ENCODE measurements at places on chromosomes 2 and 18.

DNA sequence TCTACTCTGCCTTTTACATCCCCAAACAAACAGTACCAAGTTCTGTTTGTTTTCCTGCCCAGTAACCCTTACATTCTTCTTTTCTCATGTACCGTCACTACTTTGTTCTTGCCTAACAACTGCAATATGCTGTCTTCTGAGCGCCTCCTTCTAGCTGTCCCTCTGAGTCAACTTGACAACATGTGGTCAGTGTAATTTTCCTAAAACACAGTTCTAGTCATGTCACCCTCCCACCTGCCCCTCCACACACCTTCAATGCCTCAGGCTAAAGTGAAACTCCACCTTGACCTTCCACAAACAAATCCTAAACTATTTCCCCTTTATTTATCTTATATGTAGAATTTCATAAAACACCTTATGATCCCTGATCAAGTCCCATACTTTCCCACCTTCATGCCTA is 124.6 kb upstream of the CD302 start:
- no peak for DNase-seq

- no peak for DNase-seq
Observed at GRCh38 chr2:144358979-144359541, 160.9 kb downstream of the ZEB2 start.

DNA sequence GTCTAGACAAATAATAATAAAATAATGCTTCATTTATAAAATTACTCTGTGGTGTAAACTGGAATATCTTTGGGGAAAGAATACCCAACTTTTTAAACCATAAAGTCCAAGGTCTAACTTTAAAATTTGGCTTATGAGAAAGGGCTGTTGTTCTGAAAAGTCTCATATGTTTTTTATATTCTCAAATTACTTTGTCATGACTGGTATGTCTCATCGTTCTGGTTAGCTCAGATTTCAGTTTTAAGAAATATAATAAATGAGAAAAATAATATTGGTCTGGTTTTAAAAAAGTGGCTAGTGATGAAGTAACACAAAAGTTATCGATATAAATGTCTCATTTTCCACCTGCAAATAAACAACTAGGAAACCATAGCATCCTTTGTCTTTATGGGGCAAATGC is 1658.1 kb downstream of the LRP1B start:
- DNase-seq: no peak

- DNase-seq: no peak
Observed at GRCh38 chr2:8761529-8762164, 75.8 kb downstream of the KIDINS220 start.

- no peak for DNase-seq
Observed at GRCh38 chr2:215313255-215313613, 1.4 kb downstream of the ATIC start.

DNA sequence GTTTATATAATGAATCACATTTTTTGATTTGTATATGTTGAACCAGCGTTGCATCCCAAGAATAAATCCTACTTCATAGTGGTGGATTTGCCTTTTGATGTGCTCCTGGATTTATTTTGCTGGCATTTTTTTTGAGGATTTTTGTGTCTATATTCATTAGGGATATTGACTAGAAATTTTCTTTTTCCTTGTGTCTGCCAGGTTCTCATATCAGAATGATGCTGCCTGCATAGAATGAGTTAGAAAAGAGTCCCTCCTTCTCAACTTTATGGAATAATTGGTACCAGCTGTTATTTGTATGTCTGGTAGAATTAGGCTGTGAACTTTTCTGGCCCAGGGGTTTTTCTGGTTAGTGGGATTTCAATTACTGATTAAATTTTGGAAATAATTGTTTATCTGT is 457.4 kb upstream of the DSEL start:
- no peak for DNase-seq

DNA sequence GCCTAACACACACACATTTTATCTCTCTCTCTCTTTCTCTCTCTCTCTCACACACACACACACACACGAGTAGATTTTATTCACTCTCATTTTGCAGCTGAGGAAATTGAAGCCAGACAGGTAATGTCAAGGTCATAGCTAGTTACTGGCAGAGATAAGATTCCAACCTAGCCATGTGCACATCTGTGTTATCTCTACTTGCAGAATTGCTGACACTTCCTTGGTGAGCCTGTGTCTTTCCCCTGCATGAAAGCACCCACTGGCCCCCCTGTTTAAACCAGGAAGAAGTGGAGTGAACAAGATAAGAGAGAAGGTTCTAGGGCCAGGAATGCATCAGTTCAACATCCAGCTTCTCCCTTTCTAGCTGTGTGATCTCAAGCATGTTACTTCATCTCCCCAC is 423.7 kb downstream of the TXNL1 start:
- no peak for DNase-seq

DNA sequence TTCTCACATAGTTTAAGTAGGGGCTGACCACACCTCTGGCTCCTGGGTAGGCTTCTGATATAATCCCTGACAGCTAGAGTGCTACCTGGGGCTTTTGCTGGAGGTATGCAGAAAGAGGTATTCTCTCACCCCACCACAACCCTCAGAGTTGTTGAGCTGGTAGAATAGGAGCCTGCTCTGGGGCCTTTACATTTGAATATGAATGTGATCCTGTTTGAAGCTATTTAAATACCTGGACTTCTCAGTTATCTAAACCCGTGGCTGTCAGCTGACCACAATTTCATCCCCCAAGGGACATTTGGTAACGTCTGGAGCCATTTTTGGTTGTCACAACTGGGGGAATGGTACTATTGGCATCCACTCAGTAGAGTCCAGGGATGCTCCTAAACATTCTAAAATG is 669.1 kb downstream of the SATB2 start:
- no peak for DNase-seq

GRCh38 chr2:157897106-157897971 is 21.2 kb upstream of the ACVR1 start:
- DNase-seq: no peak

DNA sequence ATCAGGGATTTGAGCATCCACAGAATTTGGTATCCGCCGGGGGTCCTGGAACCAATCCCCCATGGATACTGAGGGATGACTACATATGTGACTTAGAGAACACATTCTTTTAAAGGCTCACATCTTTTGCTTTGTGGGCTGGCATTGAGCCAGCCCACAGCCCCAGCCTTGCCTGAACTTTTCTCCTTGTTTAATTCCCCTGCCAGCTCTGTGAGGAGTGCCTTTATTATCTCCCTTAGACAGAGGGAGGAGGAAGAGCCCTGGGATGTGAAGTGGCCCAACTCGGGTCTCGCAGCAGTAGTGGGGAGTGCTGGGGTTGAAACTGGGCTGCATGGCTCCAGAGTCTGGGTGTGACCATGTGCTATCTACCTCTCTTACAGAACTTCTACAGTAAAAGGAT is 7.6 kb downstream of the TTC39C start:
- no peak for DNase-seq

DNA sequence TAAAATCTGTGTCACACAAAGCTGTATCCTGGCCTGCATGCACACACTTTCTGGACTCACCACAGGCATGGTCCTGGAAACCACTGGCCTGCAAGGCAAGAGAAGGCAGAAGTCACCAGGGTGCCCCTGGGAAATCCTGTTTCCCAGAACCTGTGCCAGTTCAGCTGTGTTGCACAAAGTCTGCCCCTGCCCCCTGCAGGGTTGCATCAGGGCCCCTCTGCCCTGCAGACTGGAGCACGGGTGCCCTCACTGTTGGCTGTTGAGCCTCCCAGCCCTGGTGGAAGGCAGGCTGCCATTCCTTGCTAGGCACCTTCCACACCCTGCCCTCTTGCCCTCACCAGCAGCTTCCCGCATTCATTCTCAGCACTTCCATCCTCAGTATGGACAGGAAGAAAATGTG is 18.0 kb upstream of the TUBB6 start:
- DNase-seq: no peak

DNA sequence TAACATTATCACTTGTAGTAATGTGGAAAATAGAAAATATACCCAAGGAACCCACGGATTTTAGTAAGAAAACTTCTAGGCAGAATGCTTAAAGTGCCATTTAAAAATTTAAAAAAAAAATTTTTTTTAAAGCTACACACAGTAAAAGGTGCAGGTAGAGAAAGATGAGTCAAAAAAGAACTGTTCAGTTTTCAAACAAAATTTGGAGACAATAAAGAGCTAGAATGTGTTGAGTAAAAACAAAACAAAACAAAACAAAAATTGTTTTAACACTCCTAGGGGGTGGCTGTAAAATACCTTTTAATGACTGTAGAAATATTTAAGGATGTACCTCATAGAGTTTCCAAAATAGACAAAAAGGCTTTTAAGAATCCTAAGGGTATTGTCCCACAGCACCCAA is 212.0 kb downstream of the TGIF1 start:
- DNase-seq: no peak

GRCh38 chr2:196131384-196131937 is 39.9 kb downstream of the STK17B start:
- no peak for DNase-seq

- DNase-seq: no peak
Observed at GRCh38 chr2:598058-598802, 79.0 kb downstream of the TMEM18 start.

- no peak for DNase-seq
Observed at GRCh38 chr18:37019157-37019827, 190.4 kb downstream of the KIAA1328 start.

DNA sequence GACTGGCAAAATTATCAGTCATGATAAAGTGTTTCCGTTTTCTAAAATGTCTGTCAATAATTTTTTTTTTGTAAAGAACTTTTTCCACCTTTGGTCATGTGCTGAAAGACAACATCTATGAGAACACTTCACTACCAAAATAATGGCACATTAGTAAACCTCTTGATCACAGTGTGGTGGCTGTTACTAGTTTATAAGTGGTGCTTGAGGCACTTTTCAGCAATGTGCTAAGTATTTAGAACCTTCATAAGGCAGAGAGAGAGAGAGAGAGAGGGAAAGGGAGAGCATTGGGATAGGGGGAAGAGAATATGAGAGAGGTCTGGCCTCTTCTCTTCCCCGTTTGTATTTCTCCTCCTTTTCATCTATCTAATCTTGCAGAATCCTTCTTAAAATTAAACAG is 1.1 kb upstream of the NYAP2 start:
- DNase-seq: no peak

- DNase-seq: no peak
Observed at GRCh38 chr2:182715121-182715891, 751 bp upstream of the DNAJC10 start.

GRCh38 chr2:85314884-85315242 is 12.9 kb downstream of the TGOLN2 start:
- DNase-seq: no peak
